ENCODE measurements at places on chromosomes 6 and 20. TPM values are rescaled to one million over a fixed set of nuclear protein-coding genes. Genes with fewer than 3 reads are reported as not detected.

The GDAP1L1 gene
- not detected for total RNA-seq

The OOEP gene
- 0.35 TPM for total RNA-seq

DNA sequence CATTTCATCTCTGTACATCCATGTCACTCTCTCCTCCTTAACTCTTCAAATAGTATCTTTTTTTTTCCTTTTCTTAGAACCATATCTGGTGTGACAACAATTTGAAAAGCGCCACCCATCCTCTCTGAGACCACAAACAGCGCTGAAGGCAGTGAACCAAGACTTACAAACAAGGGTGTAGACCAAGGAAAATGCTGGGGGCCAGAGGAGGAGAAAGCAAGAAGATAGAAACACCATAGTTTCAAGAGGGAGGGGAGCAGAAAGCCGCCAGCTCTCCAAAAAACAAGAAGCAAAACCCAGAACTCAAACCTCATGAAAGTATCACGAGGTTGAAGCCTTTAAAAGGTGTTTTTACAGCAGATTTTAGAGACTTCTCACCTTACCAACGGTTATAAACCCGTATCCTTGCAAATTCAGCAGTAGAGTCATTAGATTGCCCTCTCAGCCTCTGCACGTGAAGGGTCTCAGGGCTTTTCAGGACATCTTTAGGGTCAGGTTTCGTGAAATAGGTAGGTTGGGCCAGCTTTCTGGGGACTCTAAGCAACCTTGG is 13.3 kb upstream of the RIPOR2 start:
- no peak for DNase-seq

The FOXA2 gene
- total RNA-seq = 0.13 TPM

The PPP1R3G gene
- 1.9 TPM for total RNA-seq

The CCM2L gene
- total RNA-seq = 13.8 TPM

DNA sequence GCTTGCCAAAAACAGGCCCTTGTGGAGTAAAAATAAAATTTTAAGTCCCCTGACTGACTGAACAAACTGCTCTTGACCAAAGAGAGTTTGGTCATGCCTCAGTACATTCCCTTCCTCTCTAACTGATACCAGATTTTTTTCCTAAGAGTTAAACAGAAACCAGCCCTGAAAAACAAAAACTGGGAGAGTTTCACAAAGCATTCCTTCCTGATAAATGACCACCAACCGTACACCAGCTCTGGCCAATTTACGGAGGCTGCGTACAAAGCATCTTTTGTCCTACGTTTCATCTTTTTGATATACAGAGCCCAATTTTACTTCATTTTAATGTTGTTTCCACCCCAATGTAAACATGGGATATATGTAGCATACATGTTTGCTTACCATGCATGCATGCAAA is 477.4 kb upstream of the HTR1E start:
- DNase-seq = no peak

The MAFB gene
- 39.6 TPM for total RNA-seq

GRCh38 chr20:25389401-25389857 is 1.2 kb downstream of the ABHD12 start:
- DNase-seq = no peak

The CDH26 gene
- 2.4 TPM for total RNA-seq

The SERINC3 gene
- total RNA-seq = 90.4 TPM

DNA sequence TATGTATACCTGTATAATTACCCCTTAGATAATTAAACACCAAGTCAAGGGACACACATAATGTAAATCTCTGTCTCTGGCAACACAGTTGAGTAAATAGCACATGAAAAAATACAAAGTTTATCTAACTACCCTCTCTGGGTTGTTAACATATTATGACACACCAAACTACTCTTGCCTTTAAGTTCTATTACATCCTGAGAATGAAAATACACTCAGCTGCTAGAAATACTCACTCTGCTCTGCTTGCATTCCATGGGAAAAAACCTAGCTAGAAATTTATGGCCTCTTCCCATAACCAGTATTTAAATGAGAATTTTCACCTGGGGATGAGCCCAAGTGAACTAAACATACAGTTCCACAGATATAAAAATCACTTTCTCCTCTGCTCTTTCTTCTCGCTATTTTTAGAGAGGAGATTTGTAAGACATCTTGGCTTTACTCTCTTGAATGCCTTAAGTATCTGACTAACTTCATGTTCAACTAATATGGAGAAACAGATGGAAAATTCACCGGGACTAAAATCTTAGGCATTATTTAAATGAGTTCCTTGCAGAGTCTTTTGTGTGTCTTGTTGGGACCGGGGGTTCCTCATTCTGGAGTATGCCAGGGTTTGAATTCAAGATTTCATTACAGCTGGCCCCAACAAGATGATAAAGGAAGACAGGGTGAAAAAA is 140.9 kb downstream of the GJA10 start:
- no peak for DNase-seq

The MAP3K5 gene
- total RNA-seq = 32.9 TPM

DNA sequence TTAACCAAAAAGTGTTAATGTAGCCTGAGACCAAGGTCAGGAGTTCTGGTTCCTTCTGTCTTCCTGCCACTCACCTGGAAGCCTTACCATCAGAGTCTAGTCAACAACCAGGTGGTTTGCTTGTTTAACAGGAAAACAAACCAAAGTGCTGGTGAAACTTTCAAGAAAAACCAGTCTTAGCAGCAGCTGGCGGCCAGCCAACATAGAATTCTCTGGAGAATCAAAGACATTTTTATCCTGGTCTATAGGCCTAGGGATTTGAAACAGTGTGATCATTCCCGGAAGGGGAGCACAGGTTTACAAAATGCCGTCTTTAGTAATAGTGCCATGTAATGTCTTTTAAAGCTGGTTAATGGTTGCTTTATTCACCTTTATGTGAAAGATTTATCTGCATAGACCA is 146.6 kb upstream of the AKIRIN2 start:
- DNase-seq = no peak

- no peak for DNase-seq
Measured at GRCh38 chr6:79864421-79864820, 82.9 kb downstream of the ELOVL4 start.

DNA sequence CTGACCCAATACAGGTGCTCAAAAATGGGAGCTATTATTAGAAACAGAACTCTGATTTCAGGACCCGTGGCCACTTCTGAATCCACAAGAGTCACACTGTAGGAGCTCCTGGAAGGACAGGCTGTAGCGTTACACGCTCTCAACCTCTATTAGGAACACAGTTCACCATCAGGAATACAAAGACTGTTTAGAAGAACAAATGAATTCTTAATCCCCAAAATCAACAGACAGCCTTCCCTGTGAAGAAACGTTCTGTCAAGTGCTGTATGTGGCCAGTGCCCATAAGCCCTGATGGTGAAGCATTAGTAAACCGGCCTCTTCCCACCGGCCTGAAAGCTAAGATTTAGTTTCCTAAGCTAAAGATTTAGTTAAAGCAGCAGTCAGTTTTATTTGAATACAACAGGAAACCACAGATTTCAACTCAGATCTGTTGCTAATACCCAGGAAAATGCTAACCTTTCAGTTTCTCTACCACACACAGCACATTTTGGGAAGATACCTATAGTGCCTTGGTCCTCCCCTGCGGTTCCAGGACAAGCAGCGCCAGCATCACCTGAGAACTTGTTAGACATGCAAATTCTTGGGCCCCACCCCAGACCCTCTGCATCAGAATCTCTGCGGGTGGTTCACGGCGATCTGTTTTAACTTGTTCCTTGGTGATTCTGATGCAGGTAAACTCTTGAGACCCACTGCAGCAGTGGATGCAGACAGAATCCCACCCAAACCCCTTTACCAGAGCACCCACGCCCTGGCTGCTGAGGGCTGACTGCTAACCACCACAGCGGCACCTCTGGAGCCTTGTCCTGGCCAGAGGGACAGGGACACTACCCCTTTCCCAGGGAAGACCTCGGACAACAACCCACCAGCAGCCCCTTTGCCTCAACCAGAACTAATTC is 33.4 kb downstream of the MTRES1 start:
- no peak for DNase-seq

The CHRNA4 gene
- total RNA-seq = 0.44 TPM

DNA sequence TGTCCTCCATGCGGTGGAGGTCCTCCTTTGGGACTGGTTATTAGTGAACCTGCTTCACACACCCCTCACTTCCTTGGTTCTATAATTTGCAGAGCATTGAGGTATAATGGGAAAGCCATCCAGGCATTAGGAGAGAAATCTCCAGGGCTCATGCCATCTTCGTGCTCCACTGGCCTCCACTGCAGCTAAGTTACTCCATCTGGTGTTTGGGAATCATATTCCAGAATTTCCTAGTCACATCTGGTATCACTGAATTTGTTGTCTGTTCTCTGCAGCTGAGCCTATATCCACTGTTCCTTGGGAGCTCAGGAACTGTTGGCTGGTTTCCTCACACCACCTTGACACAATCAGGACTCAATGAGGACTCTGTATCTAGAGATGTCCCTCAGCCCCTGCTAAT is 173.0 kb upstream of the TSHZ2 start:
- no peak for DNase-seq

- no peak for DNase-seq
Measured at GRCh38 chr20:22374066-22374465, 210.3 kb downstream of the FOXA2 start.

The TCF15 gene
- 0.63 TPM for total RNA-seq

GRCh38 chr6:16698162-16698533 is 63.1 kb downstream of the ATXN1 start:
- DNase-seq = no peak

- no peak for DNase-seq
Measured at GRCh38 chr6:152295346-152295745, 341.8 kb downstream of the SYNE1 start.

DNA sequence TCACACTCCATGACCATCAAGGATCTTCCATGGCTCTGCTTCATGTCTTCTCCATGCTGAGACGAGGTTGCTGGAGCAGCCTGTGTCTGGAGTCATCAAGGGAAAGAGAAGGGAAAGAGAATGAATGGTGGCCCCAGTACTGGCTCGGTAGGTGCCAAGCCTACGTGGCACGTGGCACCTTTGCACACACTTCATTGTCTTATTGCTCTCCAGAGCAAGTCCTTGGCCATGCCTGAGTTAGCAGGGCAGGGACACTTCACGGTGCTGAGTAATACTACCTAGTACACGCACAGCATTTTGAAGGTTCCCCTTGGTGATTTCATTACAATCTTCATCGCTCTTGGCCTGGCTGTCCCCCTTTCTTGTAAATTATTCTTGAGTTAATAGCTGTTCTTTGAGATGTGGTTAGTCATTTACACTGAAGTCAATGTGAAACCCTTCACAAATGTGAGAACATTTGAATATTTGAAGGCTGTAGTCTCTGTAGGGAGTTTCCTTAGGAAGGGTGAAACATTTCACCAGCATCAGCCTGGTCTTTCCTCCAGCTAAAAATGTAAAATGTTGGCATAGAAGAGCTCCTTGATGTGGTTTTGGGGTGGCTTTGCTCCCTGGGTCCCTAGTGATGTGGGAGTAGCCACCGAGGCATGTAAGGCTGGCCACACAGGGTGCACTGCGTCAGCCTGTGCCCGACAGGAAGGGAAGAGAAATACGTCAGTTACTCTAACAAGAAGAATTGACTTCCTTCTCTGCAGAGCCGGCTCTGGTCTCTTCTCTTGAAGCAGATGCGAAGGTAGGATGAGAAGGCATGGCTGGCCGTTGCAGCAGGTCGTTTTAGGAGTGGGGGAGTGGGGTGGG is at the start of gene SYTL3:
SYTL3 (plus strand) TSS at position 766 of the 855 bp plus-strand sequence. CDS start 13,215 bp downstream, outside the sequence.
- peak; percentile 40 for DNase-seq

Measured in kidney (tissue), 22 donors.